Glomerular endothelial cell (primary cell): ENCODE measurements at places on chromosomes 12 and 14. TPM values are rescaled to one million over a fixed set of nuclear protein-coding genes. Genes with fewer than 3 reads are reported as not detected.

Gene CIDEB
- 2.0 and 2.5 TPM in 2 replicates for total RNA-seq

Gene PLBD1
- 0.23 and 0.29 TPM in 2 replicates for total RNA-seq

Gene B4GALNT3
- total RNA-seq: 0.44 and 0.64 TPM in 2 replicates

Gene MBIP
- 4.7 and 11.0 TPM in 2 replicates for total RNA-seq

Gene BEGAIN
- 0.05 TPM in 1 of 2 replicates, not detected in the other for total RNA-seq

Gene SERPINA10
- total RNA-seq: not detected in 2 replicates

Gene PPP4R4
- total RNA-seq: 0.06 and 0.58 TPM in 2 replicates

Gene RFX4
- not detected in 2 replicates for total RNA-seq

Gene DIO2
- total RNA-seq: 0.12 TPM in 1 of 2 replicates, not detected in the other

Gene C12orf54
- not detected in 2 replicates for total RNA-seq

Gene TMPRSS12
- not detected in 2 replicates for total RNA-seq

Gene GUCY2C
- not detected in 2 replicates for total RNA-seq

Gene SLC17A8
- total RNA-seq: not detected in 2 replicates

Gene HOXC6
- total RNA-seq: 0.10 and 0.70 TPM in 2 replicates

Gene ADAM21
- 0.12 and 0.19 TPM in 2 replicates for total RNA-seq

Gene KRT78
- not detected in 2 replicates for total RNA-seq

Gene CSAD
- total RNA-seq: 5.7 and 17.3 TPM in 2 replicates

Gene TBC1D30
- 13.8 and 24.7 TPM in 2 replicates for total RNA-seq

Gene PZP
- total RNA-seq: 0.24 and 0.70 TPM in 2 replicates

Gene DBX2
- not detected in 2 replicates for total RNA-seq

Gene KRT6C
- total RNA-seq: not detected in 2 replicates

Gene CATSPERB
- total RNA-seq: not detected in 2 replicates

Gene LMNTD1
- 0.82 TPM in 1 of 2 replicates, not detected in the other for total RNA-seq

Gene KLHDC1
- total RNA-seq: 0.82 and 1.3 TPM in 2 replicates
